ENCODE measurements at places on chromosomes 6 and 20. TPM values are rescaled to one million over a fixed set of nuclear protein-coding genes. Genes with fewer than 3 reads are reported as not detected.

Gene MOG
- total RNA-seq = 2.0 TPM

Gene APCDD1L
- 2.6 TPM for total RNA-seq

- no peak for DNase-seq
These were observed 12.2 kb upstream of the C6orf118 start for GRCh38 chr6:165321555-165322145.

Gene DEFB127
- not detected for total RNA-seq

- no peak for DNase-seq
These were observed 182.5 kb downstream of the EDN1 start for GRCh38 chr6:12472601-12473038.

Gene DYNLRB1
- total RNA-seq = 168 TPM

Gene SSTR4
- total RNA-seq = not detected

DNA sequence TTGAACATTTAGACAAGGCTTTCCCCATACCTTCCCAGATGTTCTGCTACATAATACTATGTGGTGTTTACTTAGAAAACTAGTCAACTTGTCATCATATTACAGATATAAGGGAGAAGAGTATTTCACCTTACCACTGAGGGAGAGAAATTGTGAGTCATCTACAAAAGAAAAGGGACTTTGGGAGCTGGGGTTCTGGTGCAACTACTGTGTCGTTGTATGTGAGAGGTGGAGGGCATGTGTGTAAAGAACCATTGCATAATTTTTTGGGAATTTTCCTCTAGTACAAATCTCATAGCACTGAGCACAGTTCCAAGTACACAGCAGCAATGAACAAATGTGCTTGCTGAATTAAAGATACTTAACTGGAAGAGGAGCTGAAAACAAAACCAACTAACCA is 665.6 kb downstream of the DHX35 start:
- no peak for DNase-seq

Gene EFCAB8
- total RNA-seq = 0.44 TPM

Gene HACE1
- 12.7 TPM for total RNA-seq

GRCh38 chr20:651713-652614 is 1.0 kb downstream of the SRXN1 start:
- peak; percentile 55 for DNase-seq

Gene MEI4
- 0.38 TPM for total RNA-seq

DNA sequence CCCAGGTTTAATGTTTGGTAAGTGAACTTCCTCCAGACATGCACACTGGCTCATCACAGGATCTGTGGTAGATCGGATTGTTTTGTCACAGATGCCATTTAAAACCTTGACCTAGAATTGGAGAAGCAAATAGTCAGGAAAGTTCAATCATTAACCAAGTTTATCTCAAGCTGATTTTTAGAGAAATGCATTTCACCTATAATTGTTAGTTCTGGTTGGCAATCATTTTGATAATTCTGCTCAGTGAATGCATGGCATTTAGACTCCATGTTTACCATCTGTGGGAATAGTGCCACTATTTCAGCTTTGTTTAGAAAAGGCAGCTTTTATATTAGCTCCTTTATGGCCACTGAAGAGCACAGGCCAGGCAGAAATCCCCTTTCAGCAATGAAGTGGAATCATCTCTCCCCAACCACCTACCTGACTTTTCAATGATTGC is 73.9 kb upstream of the IPCEF1 start:
- DNase-seq = no peak

- no peak for DNase-seq
These were observed 108.7 kb upstream of the FERMT1 start for GRCh38 chr20:6231556-6231955.

GRCh38 chr6:123404975-123405374 is 231.8 kb downstream of the TRDN start:
- no peak for DNase-seq

DNA sequence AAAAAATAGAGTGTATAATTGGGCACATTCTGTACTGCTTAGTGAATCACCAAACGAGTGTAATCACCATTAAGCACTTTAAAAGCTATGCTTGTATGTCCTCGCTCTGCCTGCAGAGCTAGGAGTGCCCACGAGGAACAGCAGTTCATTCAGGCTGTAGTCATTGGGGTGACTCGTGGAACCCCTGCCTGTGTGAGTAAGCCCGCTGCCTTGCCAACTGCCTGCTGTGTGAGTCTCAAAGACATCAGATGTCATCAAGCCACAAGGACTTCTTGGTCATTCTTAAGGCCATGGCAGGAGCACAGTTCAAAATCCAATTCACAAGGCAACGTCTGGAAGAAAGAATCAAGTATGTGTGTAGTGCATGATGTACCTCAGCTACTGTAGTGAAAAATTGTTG is 60.4 kb downstream of the FOXO3 start:
- DNase-seq = no peak

Gene BPIFA1
- total RNA-seq = not detected

DNA sequence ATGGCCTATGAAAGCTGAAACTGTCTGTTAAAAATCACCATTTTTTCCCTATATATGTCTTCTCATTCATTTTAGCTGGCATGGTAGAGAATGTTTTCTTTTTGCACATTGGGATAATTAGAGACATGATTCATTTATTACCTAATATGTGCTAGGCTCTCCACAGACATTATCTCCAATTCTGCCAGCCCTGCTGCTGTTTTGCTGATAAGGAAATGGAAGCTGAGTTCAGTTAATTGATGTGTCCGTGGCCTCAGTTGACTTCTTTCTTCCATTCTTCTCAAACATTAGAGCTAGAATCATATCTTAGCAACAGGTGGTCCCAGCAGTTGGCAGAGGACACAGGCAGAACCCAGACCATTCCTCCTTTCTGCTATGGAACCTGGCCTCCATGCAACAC is 644.1 kb upstream of the CITED2 start:
- no peak for DNase-seq

GRCh38 chr6:43748765-43749164 is 21.2 kb upstream of the VEGFA start:
- DNase-seq = peak; percentile 4

Gene BPIFB2
- not detected for total RNA-seq

GRCh38 chr6:3723251-3723650 is 28.3 kb downstream of the PXDC1 start:
- DNase-seq = no peak

Gene DPPA5
- 2.1 TPM for total RNA-seq

Gene SPDEF
- total RNA-seq = 0.11 TPM

DNA sequence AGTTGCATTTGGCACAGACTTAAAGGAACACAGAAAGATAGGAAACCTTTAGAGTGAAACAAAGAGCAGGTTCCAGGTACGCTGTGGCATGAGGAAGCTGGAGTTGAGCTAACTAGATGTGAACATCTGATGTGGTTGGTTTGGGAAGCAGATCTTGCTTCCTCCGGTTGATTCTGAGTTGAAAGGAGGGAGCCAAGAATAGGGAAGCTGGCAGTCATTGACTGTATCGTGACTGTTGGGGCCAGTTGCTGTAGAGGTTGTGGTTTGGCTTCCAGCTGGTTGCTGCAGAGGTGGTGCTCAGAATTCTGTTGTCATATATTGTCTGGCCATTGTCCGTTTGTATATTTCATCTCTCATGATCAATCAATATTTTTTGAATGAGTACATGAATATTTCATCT is 325.9 kb downstream of the PLCB1 start:
- no peak for DNase-seq

Gene CALHM6
- total RNA-seq = 2.1 TPM

GRCh38 chr20:52311209-52311794 is 119.7 kb upstream of the ZFP64 start:
- DNase-seq = no peak

Gene TRIM40
- not detected for total RNA-seq

DNA sequence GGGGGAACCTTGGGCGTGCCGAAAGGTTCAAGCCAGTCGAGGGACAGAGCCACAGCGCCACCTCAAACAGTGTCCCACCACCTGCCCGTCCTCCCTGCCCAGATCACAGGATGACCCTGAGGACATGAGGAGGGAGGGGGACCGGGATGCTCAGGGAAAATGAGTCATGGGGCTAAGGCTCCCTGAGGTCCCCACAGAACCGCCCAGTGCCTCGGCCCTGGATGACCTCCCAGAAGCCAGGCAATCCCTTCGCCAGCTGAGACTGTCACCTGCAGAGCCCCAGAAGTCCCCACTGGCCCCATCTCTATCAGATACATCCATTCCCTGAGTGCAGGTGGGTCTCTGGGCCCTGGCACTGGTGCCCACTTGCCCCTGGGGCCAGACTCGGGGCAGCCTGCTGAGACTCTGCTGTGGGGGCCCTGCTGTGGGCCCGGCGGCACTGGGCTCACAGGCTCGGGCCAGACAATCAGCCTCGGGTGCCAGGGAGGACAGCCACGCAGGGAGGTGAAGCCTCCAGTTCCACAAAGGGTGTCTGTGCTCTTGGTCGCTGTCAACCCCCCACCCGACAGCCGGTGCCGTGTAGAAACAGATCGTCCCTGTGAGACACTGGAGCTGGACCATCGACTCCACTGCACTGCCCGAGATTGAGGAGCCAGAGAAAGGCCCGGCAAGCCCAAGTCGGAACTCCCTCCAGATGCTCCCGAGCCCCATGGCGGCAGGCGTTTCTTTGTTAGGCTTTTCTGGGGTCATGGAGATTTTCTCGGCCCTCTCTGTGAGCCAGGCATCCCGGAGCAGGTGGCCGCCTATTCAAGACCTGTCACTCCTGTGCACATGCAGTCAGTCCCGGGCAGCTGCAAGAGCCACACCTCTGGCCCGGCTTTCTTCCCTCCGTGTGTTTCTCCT is 26.1 kb downstream of the PXDC1 start:
- DNase-seq = no peak

- no peak for DNase-seq
These were observed 35.0 kb upstream of the PNRC1 start for GRCh38 chr6:89045576-89045975.

Gene GTSF1L
- total RNA-seq = not detected

Gene ZDHHC14
- total RNA-seq = 1.1 TPM

DNA sequence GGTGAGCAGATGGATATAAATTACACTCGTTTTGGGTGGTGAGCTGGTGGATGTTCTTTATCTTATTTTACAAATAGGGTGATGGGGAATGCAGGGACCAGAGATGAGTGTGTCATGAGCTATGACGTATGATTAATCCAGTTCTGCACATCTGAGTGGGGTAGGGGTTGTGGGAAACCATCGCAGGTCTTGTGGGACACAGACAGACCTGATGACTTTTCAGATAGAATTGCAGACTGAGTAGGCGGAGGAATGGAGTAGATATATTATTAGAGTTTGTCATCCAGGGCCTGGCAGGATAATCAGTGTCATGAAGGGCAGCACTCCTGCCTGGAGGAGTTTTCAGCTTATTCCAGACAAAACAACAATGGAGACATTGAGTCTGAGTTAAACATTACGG is 12.9 kb upstream of the DSP start:
- no peak for DNase-seq

DNA sequence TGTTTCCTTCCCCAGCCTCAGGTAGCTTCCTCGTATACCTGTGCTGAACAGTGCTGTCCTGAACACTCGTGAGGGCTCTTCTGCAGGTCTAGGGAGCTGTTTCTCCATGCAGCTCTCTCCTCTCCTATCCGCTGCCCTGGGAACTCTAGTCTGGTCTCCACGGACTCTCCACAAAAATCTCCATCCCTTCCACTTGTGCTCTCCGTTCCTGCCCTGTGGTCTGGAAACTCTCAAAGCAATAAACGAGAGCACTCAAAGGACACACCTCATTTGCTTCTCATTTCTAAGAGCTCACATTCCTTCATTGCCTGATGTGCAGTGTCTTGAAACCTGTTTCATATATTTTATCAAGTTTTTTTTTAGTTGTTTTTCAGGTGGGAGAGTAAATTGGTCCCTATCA is 235.9 kb upstream of the RGS17 start:
- DNase-seq = no peak

- DNase-seq = no peak
These were observed 209.4 kb downstream of the CDH4 start for GRCh38 chr20:61461461-61461860.

DNA sequence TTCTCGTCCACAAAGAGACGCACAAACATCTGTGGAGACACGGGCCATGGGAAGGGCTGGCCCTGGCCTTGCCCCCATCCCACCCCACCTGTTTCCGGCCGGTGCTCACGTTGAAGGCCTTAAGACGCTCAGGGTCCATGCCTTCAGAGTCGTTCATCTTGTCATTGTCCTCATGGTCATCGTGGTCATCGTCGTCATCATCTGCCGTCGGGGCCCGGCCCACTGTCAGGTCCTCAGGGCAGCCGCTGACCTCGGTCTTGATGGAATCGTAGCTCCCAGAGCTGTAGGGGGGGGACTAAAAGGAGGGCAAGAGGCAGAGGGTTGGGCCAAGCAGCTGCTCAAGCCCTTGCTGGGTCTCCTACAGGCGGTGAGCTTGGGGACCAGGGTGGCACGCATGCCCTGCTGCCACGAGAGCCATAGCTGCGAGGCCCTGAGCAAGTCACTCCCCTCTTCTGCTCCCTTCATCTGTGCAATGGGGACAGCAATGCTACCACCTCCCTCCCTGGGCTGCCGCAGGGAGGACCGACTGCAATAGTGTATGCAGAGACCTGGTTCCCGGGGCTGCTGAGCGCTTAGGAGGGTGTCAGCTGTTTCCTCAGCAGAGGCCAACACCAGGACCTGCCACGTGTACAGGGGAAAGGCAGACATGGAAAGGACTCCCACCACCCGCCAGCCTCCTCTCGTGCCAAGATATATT is 95.5 kb downstream of the ASXL1 start:
- DNase-seq = no peak

- no peak for DNase-seq
These were observed 23.3 kb downstream of the NRSN1 start for GRCh38 chr6:24149296-24149695.

Gene DCDC2
- 0.18 TPM for total RNA-seq

Gene CDSN
- not detected for total RNA-seq

Gene KIAA1755
- 0.24 TPM for total RNA-seq

DNA sequence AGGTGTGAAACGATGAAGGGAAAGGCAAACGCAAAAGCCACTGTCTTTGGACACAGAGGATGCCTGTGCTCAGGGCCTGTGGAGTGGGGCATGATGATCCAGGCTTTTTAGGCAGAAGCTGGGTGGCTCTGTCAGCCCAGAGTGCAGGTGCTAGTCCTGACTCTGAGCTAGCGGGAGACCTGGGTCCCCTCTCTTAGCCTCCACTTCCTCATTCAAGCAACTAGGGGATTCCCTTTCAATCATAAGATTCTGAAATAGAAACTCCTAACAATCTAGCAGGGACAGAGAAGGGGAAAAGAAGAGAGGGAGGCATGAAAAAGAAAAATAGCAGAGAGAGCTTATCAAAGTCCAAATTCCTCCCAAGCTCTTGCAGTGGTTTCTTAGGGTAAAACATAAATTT is 7.6 kb upstream of the HIVEP2 start:
- no peak for DNase-seq

DNA sequence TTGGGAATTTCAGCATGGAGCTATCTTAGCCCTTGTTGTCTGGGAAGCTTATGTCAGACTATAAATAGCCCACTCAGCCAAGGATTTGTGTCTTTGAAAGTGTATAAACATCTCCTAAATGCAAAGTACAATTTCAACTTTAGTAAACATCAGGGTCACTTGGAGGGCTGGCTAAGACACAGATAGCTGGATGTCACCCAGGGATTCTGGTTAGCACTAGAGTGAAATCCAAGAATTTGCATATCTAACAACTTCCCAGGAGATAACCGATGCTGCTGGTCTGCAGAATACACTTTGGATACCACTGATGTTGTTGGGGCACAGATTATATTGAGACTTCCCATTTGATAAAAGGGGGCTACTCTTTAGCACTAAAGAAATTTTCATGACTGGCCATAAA is 130.9 kb downstream of the PAX1 start:
- DNase-seq = no peak
